Uterus (tissue), 4 donors: ENCODE measurements at places on chromosomes 1 and 21. TPM values are rescaled to one million over a fixed set of nuclear protein-coding genes. Genes with fewer than 3 reads are reported as not detected.

RBP7 gene
- total RNA-seq: 2.5 TPM

AADACL3 gene
- total RNA-seq: not detected

DNA sequence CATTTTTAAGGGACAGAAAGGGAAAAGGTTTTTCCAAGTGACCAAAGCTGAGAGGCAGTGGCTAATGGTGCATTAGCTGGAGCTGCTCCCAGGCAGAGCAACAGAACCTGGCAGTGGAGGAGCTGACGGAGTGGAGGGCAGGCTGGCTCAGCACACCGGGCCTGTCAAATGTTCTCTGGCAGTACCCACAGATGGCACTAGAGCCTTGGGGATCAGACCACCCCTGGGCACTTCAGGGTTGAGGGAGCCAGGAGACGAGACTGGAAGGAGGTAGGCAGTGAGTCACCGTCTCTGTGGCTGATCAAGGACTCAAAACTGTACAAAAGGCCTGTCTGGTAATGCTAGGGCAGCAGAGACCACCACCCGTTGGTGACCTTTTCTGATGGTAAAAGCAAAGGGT, 121.7 kb upstream of the KIAA0040 start:
- no peaks in the 10 kb centered on the region for H3K4me1 ChIP-seq
- no peak for DNase-seq
- H3K4me3 ChIP-seq: no peak overlapping the region
- H3K27ac ChIP-seq: no peak overlapping the region

ANGPTL1 gene
- 286 TPM for total RNA-seq

GRCh38 chr21:38181096-38181495, 75.7 kb upstream of the KCNJ15 start:
- DNase-seq: no peak
- no peaks in the 10 kb centered on the region for H3K27me3 ChIP-seq
- H3K36me3 ChIP-seq: no peaks in the 10 kb centered on the region
- no peak overlapping the region for H3K4me3 ChIP-seq

SMCP gene
- not detected for total RNA-seq

TMEM82 gene
- total RNA-seq: not detected

PSRC1 gene
- total RNA-seq: 11.4 TPM

DNA sequence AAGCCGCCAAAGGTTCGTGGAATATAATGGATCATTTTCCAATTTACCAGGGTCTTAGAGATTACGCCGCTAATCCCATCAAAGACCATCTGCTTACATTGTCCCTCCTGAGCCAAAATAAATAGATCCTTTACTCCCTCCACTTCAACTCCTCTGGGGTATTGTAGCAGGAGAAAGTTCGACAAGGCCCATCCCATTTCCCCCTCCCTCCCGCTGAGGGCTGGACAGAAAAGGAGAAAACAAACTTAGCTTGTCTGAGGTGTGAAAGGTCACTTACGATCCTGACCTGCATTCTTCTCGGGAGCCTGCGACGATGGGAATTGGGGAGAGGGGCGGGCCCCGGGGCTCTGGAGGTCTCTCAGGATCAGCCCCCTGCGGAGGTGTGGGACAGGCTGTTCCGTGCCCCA, 60.8 kb downstream of the MEF2D start:
- peaks cover 21% of the 10 kb centered on the region for H3K27me3 ChIP-seq
- H3K4me3 ChIP-seq: no peak overlapping the region
- no peak overlapping the region for H3K27ac ChIP-seq
- H3K36me3 ChIP-seq: no peaks in the 10 kb centered on the region
- H3K4me1 ChIP-seq: no peaks in the 10 kb centered on the region

CASZ1 gene
- total RNA-seq: 0.59 TPM

- H3K27me3 ChIP-seq: no peaks in the 10 kb centered on the region
- H3K27ac ChIP-seq: peak overlapping the region; percentile 7
- H3K4me1 ChIP-seq: no peaks in the 10 kb centered on the region
- no peak for DNase-seq
- no peak overlapping the region for H3K4me3 ChIP-seq
- H3K36me3 ChIP-seq: no peaks in the 10 kb centered on the region
These were observed 69.4 kb downstream of the MEGF6 start for GRCh38 chr1:3541936-3542335.

DNA sequence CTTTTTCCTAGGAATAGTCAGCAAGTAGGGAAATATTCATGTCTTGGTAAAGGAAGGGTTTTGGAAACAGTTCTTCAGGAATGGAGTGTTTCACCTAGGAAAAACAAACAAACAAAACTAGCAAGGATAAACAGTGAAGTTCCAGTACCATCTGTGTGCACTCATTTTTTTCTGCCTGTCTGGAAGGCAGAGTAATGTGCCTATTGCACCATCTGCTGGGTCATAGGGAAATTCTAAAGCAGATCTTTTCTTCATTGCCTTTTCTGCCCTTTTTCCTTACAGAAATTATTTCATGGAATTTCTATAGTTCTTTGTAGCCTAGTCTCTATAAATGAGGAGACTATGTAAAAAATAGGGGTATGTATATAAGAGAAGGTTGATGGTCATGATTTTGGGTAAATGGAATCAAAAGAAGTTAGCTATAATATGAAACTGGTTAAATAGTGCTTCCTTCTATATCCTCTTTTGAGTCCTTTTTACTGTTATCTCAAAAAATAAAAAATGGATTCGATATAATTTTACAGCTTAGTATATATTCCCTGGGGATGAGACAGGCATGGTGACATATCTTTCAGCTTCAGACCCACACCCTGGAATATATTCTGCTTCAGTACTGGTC, 3.4 kb upstream of the HRNR start:
- no peaks in the 10 kb centered on the region for H3K4me1 ChIP-seq
- no peaks in the 10 kb centered on the region for H3K36me3 ChIP-seq
- no peak overlapping the region for H3K4me3 ChIP-seq
- H3K27me3 ChIP-seq: no peaks in the 10 kb centered on the region
- H3K27ac ChIP-seq: no peak overlapping the region
- no peak for DNase-seq

- H3K27me3 ChIP-seq: no peaks in the 10 kb centered on the region
- no peak overlapping the region for H3K27ac ChIP-seq
- no peaks in the 10 kb centered on the region for H3K36me3 ChIP-seq
- no peaks in the 10 kb centered on the region for H3K4me1 ChIP-seq
- no peak for DNase-seq
- H3K4me3 ChIP-seq: no peak overlapping the region
These were observed 23.8 kb downstream of the EPHA10 start for GRCh38 chr1:37741130-37741529.

GRCh38 chr1:35637401-35637809, 3.9 kb downstream of the PSMB2 start:
- H3K36me3 ChIP-seq: no peaks in the 10 kb centered on the region
- peak overlapping the region; percentile 62 for H3K27ac ChIP-seq
- no peak for DNase-seq
- no peaks in the 10 kb centered on the region for H3K27me3 ChIP-seq
- H3K4me1 ChIP-seq: no peaks in the 10 kb centered on the region

PLA2G2F gene
- 0.07 TPM for total RNA-seq

DNA sequence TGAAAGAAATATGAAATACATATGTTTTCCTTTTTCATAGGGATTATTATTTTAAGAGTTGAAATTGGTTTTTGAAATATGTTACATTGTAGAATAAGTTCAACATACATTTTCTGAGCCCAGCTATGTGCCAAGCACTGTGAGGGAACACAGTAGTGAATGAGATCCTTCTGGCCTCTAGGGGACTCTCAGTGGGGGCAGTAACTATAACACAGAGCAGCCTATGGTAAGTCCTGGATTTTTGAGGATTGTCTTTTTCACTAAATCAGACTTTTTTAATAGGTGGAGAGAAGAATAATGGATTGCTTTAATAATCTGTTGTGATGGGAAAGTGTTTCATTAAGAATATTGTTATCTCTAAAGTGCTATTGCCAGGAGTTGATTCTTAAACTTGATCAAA, 2.4 kb downstream of the DNAJC6 start:
- no peak overlapping the region for H3K27ac ChIP-seq
- no peaks in the 10 kb centered on the region for H3K4me1 ChIP-seq
- no peaks in the 10 kb centered on the region for H3K27me3 ChIP-seq
- no peak overlapping the region for H3K4me3 ChIP-seq

- H3K27me3 ChIP-seq: no peaks in the 10 kb centered on the region
- H3K4me3 ChIP-seq: no peak overlapping the region
- H3K27ac ChIP-seq: no peak overlapping the region
- no peaks in the 10 kb centered on the region for H3K36me3 ChIP-seq
- H3K4me1 ChIP-seq: no peaks in the 10 kb centered on the region
- DNase-seq: no peak
These were observed 6.2 kb upstream of the PEAR1 start for GRCh38 chr1:156887317-156887716.

GRCh38 chr1:232597721-232598120, 32.2 kb downstream of the SIPA1L2 start:
- H3K27ac ChIP-seq: no peak overlapping the region
- H3K36me3 ChIP-seq: no peaks in the 10 kb centered on the region
- H3K4me3 ChIP-seq: no peak overlapping the region

DNA sequence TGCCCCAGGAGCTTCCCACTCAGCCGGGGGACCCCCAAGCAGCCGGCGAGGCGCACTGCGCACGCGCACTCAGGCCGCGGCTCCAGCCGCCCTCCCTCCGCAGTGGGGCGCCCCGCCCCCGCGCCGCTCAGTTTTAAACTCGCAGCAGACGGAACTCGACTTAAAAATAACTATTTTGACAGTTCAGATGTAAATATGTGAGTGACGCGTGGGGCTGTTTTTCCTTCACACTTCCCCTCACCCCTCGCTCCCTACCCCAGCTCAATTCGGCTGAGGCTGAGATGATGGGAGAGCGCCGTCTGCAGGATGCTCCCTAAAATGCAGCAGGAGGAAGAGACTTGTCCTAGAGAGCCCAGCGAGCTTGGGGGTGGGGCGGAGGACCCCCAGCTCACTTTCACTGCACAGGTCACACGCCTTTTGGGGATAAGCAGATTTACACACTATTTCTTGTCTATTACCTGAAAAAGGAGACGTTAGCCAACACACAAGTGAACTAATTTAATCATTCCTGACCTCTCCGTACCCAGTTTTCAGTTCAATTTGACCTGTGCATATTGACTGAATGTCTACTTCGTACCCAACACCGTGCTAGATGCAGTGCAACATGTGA, 8.9 kb upstream of the LEMD1 start:
- H3K4me3 ChIP-seq: peak overlapping the region; percentile 4
- DNase-seq: no peak
- no peaks in the 10 kb centered on the region for H3K36me3 ChIP-seq
- H3K4me1 ChIP-seq: no peaks in the 10 kb centered on the region
- no peak overlapping the region for H3K27ac ChIP-seq

- H3K27me3 ChIP-seq: no peaks in the 10 kb centered on the region
- H3K27ac ChIP-seq: no peak overlapping the region
- no peaks in the 10 kb centered on the region for H3K4me1 ChIP-seq
- H3K36me3 ChIP-seq: no peaks in the 10 kb centered on the region
These were observed 225.4 kb downstream of the SMYD3 start for GRCh38 chr1:246281639-246282038.

DNA sequence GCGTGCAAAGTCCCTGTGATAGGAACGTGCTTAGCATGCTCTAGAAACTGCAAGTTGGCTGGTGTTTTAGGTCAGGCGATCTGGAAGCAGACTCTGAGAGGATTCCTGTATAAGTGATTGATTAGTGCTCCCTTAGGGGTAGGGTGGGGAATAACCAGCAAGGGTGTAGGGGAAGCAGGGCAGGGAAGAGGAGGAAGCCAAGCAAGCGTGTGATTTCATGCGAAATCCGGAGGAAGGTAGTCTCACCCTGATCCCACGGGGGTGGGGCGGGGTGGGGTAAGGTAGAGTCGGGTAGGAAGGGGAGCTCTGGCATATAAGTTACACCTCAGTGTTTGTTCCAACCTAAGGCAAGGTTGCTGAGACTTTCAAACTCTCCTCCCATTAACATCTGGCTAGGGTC, 24.9 kb upstream of the CTPS1 start:
- H3K4me1 ChIP-seq: no peaks in the 10 kb centered on the region
- DNase-seq: no peak
- H3K36me3 ChIP-seq: no peaks in the 10 kb centered on the region
- no peak overlapping the region for H3K4me3 ChIP-seq
